Tibial nerve (tissue), 4 donors: ENCODE measurements at places on chromosomes 12 and 14.

- no peak for DNase-seq
- no peak overlapping the region for H3K4me3 ChIP-seq
- H3K27ac ChIP-seq, result no peak overlapping the region
- H3K36me3 ChIP-seq, result no peaks in the 10 kb centered on the region
Measured at GRCh38 chr12:114895081-114895480, 211.1 kb upstream of the TBX3 start.

GRCh38 chr14:52020866-52021717 lies 31.7 kb downstream of the RTRAF start:
- DNase-seq, result no peak
- H3K36me3 ChIP-seq, result no peaks in the 10 kb centered on the region
- no peaks in the 10 kb centered on the region for H3K27me3 ChIP-seq
- H3K4me1 ChIP-seq, result no peaks in the 10 kb centered on the region
- H3K27ac ChIP-seq, result no peak overlapping the region
- no peak overlapping the region for H3K4me3 ChIP-seq

- H3K4me1 ChIP-seq, result no peaks in the 10 kb centered on the region
- H3K27ac ChIP-seq, result no peak overlapping the region
- no peaks in the 10 kb centered on the region for H3K27me3 ChIP-seq
- H3K36me3 ChIP-seq, result no peaks in the 10 kb centered on the region
- H3K4me3 ChIP-seq, result no peak overlapping the region
Measured at GRCh38 chr12:92408072-92408900, 262.6 kb upstream of the BTG1 start.

GRCh38 chr12:69851976-69852375 lies 26.9 kb downstream of the MYRFL start:
- no peaks in the 10 kb centered on the region for H3K27me3 ChIP-seq
- H3K4me1 ChIP-seq, result no peaks in the 10 kb centered on the region
- H3K36me3 ChIP-seq, result no peaks in the 10 kb centered on the region
- no peak overlapping the region for H3K4me3 ChIP-seq
- no peak overlapping the region for H3K27ac ChIP-seq
